PC-3 (cell line): ENCODE measurements at places on chromosomes 6 and 20.

- DNase-seq, result no peak
Observed at GRCh38 chr6:142326540-142326939, 24.7 kb downstream of the ADGRG6 start.

DNA sequence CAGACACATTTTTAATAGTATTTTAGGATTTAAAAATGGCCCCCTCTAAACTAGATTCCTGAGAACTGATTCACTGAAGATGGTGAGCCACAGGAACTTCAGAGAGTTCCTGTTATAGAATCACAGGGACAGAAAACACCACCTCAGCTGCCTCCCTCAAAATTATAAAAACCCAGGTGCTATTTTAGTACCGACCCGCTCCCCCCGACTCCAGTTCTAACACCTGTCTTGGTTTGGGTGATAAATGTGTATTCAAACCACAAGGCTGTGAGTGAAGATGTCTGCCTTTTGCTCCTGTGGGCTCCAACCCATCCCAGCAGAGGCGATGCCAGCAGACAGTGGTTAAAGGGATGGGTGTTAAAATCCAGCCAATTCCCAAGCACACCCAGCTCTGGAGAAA is 127.4 kb upstream of the LY86 start:
- no peak for DNase-seq

DNA sequence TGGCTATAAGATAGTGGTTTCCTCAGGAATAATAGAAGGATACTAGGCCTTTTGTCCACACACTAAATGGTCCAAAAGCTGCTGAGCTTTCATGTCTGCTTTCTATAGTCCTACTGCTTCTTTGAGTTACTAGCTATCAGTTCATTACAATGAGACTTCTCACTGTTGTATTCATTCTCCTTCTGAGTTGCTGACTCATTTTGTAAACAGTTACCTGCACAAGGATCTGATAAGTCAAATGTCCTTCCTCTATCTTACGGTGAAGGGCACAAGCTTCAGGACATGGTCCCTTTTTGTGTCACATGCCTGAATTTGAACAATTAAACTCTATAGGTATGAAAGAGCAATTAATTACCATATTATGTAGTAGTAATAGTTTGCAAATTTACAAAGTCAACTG is 90.5 kb downstream of the MAN1A1 start:
- peak; percentile 63 for DNase-seq

DNA sequence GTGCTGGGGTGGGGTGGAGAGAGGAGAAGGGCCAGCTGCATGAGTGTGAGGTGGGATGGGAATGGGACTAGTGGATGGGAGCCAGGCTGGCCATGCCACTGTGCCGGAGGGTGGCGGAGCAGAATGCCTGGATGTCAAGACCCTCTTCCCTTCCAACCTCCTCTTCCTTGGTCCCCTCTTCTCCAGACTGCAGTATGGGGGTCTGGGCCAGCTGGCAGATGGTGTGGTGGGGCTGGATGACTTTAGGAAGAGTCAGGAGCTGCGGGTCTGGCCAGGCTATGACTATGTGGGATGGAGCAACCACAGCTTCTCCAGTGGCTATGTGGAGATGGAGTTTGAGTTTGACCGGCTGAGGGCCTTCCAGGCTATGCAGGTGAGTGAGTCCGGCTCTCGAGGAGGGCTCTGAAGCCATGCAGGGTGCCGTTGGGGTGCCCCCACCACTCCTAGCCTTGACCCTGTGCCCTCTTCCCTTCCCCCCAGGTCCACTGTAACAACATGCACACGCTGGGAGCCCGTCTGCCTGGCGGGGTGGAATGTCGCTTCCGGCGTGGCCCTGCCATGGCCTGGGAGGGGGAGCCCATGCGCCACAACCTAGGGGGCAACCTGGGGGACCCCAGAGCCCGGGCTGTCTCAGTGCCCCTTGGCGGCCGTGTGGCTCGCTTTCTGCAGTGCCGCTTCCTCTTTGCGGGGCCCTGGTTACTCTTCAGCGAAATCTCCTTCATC is 7.7 kb downstream of the DDR1 start:
- no peak for DNase-seq

GRCh38 chr20:408843-409696 is 971 bp downstream of the RBCK1 start:
- DNase-seq, result no peak

DNA sequence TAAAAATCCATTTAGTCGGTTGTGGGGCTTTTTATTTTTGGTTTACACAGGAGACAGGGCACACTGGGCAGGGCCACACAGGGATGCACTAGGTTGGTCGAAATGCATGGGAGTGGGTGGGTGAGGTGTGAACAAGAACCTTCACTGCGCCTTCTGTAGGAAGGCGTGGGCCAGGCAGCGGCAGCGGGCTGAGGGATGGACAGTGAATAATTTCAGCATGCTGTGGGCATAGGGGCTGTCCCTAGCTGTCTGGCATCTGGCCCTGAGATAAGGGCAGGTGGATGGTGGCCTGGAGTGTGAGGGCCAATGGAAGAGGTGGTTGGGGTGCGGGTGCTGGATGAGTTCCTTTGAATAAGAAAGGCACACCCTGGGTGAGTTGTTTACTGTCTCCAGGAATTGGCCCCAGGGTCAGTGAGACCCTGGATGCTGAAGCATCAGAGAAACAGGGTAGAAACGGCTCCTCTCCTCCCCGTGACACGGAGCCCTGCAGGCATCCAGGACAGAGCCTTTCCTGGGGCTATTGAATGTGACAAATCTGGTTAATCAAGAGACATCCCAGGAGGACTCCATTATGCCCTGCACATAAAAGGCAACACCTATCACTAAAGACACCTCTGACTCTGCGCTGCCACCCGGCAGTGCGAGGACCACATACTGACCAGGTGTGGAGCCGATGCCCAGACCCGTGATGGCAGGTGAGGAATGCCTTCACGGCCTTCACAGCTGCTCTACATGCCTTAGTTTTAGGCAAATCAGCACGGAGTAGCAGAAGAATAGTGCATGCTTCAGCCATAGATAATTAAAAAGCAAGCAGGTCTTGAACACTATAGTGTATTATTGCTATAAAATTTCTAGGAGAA is 123.0 kb upstream of the SNX9 start:
- DNase-seq, result no peak
